ENCODE measurements at places on chromosomes 2 and 18.

DNA sequence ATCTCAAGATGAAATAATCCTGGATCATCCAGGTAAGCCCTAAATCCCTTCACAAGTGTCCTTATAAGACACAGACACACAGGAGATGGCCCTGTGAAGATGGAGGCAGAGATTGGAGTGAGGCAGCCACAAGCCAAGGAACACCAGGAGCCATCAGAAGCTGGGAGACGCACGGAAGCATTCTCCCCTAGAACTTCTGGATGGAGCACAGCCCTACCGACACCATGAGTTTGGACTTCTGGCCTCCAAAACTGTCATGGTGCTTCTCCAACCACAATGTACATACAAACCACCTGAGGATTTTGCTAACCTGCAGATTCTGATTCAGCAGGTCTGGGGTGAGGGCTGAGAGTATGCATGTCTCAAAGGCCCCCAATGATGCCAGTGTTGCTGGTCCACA is 42.5 kb downstream of the ADD2 start:
- no peak for DNase-seq

DNA sequence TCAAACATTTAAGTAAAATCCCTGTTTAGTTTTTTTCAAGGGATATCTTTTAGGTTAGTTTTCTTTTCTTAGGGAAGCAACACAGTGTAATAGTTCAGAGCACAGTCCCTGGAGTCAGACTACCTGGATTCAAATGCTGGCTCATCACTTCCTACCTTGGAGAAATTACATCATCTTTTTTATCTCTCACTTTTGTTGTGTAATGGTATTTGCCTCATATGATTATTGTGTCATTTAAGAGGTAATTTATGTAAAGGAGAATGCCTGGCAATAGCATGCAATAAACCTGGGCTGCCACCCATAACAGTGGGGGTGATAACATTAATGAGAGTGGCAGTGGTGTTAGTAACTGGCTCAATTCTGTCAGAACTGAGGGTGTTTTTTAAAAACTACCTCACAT is 26.3 kb downstream of the ERLEC1 start:
- DNase-seq: no peak

GRCh38 chr2:237033536-237034060 is 52.1 kb upstream of the COPS8 start:
- no peak for DNase-seq

- DNase-seq: no peak
Measured at GRCh38 chr2:158098178-158098577, 3.5 kb upstream of the UPP2 start.

DNA sequence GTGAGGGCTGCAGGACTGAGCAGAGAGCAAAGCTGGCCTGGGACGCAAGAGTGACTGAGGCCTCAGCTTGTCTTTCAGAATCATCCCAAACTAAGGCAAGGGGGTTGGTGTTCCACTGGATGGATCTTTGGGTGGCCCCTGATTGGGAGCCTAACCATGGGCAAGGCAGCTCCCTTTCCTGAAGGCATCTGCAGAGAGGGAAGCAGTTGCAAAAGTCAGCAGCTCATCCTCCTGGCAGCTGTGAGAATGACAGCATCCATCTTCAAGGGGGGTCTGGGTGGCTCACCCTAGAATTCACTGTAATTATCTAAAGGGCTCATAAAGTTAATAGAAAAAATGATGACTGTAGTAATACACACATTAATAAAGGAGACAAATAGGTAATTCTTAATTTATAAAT is 46.5 kb upstream of the RAB31 start:
- DNase-seq: no peak

DNA sequence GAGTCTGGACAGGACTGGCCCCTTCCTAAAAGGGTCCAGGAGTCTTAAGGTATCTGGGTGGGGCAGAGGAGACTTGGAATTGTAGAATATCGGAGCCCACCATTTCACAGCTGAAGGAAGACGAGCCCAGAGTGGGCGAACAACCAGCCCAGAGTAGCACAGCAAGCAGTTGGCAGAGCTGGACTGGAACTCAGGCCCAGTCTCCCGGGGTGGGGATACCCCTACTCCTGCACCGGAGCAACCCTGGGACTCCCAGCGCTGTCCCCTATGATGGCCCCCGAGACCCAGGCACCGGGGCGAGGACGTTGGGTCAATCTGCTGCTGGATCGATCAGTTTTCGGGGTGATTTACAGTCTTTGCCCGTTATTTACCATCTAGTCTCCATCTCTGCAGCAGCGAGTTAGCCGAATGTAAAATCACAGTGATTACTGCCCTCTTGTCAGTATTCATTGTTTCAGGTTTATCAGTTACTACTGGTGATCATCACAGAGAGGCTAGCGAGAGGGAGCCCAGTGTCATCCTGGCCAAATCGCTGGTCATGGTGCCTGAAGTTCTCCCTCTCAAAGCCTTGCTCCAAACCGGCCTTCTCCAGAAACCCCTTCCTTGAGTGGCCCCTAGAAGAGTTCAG is 75.3 kb downstream of the SMAD7 start:
- no peak for DNase-seq

DNA sequence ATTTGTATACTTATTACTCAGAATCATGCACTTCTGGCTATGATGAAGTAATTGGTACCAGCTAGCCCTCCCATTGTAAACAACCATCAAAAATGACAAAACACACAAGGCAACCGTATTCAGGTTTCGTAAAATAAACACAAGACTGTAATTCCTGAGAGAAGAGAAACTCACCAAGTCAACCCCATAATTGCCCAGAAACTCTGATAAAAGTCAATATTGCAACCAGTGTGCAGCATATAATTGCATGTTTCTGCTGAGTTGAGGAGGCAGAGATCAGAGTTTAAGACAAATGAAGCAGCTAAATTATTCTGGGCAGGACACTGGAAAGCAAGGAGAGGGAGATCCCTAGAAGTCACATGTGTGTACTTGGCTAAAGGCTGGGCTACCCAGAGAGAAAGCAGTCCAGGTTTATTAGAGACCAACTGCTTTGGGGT is 90.3 kb downstream of the ROCK2 start:
- DNase-seq: no peak

GRCh38 chr2:160646684-160647444 is 153.3 kb upstream of the RBMS1 start:
- DNase-seq: no peak

GRCh38 chr2:202628646-202629198 is 6.0 kb upstream of the FAM117B start:
- no peak for DNase-seq

DNA sequence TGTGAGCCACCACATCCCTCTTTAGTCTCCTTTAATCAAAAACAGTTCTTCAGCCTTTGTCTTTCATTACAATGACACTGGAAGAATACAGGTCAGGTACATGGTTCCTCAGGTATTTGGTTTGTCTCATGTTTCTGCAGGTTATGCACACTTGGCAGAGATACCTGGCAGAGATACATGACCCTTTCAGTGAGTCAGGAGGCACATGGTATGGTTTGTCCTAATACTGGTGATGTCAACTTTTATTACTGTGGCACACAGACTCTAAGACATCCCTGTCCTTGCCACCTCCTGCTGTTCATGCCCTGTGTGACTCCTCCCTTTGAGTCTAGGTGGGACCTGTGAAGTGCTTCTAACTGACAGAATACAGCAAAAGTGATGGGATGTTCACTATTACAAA is 58.4 kb downstream of the SPIRE1 start:
- DNase-seq: no peak

- no peak for DNase-seq
Measured at GRCh38 chr2:179479947-179480346, 215.3 kb upstream of the SESTD1 start.

GRCh38 chr2:204024906-204025475 is 88.4 kb downstream of the ICOS start:
- DNase-seq: no peak

GRCh38 chr2:197054437-197054836 is 127.9 kb upstream of the PGAP1 start:
- DNase-seq: no peak

- no peak for DNase-seq
Measured at GRCh38 chr2:24863641-24864040, 56.4 kb downstream of the ADCY3 start.

DNA sequence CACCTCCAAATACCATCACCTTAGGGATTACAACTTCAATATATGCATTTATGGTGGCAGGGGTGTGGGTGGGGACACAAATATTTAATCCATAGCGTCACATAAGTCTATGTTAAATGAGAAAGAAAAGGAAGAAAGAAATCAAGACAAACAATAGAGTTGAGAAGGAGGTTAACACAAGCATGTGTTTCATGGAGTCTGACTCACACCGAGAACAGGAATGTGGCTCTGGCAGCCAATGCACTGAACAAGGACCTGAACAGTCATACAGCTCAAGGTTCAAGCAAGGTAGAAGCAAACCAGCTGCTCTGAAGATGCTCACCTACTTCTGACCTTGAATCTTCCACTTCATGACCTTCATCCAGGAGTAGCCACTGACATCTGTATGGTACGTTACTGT is 36.2 kb upstream of the LPIN1 start:
- no peak for DNase-seq
